ENCODE measurements at places on chromosomes 4 and X.

GRCh38 chrX:22037225-22037624 is 5.1 kb downstream of the PHEX start:
- no peak for DNase-seq

GRCh38 chrX:6759655-6760375 is 224.9 kb upstream of the VCX3A start:
- no peak for DNase-seq

DNA sequence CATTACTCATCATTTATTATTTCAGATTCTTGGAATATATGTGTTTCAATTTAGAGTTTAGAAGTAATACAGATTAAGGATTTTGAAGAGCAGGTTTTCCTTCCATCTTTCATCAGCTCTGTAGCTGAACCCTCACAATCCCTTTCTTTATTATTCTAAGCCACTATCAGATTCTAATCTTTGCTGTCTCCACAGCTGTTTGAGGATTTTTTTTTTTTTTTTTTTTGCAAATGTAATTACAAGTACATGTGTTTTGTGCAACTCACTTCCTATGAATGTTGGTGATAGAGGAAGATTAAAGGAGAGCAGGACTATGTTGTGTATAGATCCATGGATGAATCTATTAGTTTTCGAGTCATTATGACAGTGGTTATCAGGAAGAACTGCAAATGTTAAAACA is 87.4 kb upstream of the TENM3 start:
- no peak for DNase-seq

DNA sequence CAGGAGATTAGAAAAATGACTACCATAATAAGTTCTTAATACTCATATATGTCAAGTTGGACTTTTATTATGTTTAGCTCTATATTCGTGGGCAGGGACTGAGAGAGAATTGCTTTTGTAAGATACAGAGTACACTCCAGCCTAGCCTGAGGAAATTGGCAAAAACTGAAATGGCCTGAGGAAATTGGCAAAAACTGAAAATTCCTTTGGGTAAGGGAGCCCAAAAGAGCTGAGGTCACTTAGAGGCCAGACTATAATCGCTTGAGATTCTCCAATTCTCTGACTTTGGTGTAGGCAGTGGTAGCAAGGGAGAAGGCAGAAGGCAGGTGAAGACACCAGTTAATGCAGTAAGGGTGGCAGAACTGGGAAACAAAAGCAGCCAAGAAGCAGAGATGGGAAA is 124.5 kb upstream of the HCCS start:
- DNase-seq, result no peak

DNA sequence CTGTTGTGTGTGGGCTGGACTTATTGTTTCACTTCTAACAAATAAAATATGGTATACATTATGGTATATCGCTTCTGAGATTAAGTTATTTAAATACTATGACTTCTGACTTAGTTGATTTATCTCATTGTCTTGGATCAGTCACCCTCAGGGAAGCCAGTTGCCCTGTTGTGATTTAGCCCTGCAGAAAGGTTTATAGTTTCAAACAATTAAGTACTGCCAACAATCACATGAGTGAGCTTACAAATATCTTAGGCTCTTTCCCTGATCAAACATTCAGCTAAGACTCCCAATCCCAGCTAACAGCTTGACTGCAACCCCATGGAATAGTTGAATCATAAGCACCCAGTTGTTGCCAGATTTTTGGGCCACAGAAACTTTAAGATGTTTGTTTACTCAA is 85.4 kb downstream of the MAGEC1 start:
- DNase-seq, result no peak

DNA sequence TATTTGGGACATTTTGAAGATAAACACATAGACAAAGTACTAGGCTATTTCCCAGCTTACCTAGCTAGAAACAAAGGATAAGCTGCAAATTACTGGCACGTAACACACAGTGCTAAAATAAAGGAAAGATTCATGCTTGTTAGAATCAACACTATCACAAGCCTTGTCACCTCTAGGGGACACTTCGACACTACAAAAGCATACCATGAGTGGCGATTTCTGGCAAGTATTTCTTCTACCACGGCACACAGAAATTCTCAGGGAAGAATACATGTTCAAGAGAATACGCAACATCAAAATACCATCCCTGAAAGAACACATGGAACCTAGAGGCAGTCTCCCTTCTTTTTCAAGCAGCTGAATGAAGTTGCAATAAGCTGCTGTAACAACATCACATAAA is 5.1 kb downstream of the MECP2 start:
- no peak for DNase-seq

Measured in WTC11 (cell line).